GM12878 (cell line): ENCODE measurements at places on chromosomes 16 and 17. TPM values are rescaled to one million over a fixed set of nuclear protein-coding genes. Genes with fewer than 3 reads are reported as not detected.

The ESRP2 gene
- total RNA-seq = 0.08 and 0.29 TPM in 2 replicates

The HS3ST3B1 gene
- 0.11 and 0.13 TPM in 2 replicates for total RNA-seq

The DNAAF8 gene
- 0.21 and 0.36 TPM in 2 replicates for total RNA-seq

The CSH2 gene
- not detected in 2 replicates for total RNA-seq

- no peak for DNase-seq
- no peak overlapping the region for H3K27ac ChIP-seq
Observed at GRCh38 chr16:12944300-12944699, 42.9 kb downstream of the SHISA9 start.

GRCh38 chr16:30185683-30186421 lies 2.5 kb downstream of the CORO1A start:
- peaks cover 28% of the 10 kb centered on the region for H3K4me1 ChIP-seq
- peaks cover 29% of the 10 kb centered on the region for H3K36me3 ChIP-seq
- peak overlapping the region; percentile 100 for H3K27ac ChIP-seq
- no peaks in the 10 kb centered on the region for H3K27me3 ChIP-seq
- DNase-seq = peak; percentile 79

DNA sequence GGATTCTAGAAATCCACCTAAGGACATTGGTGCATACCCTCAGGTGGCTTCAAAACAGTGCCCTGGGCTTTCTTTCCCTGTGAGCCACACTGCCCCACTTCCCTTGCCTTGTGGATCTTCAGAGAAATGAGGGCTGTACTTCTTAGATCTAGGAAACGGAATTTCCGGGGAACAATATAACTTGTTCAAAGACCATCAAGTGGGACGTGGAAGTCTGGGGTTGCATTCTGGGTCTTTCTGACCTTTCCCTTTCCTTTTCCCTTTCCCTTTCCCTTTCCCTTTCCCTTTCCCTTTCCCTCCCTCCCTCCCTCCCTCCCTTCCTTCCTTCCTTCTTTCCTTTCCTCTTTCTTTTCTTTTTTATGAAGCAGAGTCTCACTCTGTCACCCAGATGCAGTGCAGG lies 97.1 kb upstream of the SALL1 start:
- no peak for DNase-seq
- no peak overlapping the region for H3K4me3 ChIP-seq
- H3K4me1 ChIP-seq = no peaks in the 10 kb centered on the region
- H3K36me3 ChIP-seq = no peaks in the 10 kb centered on the region
- no peaks in the 10 kb centered on the region for H3K27me3 ChIP-seq

GRCh38 chr17:48030531-48030930 lies 7.1 kb downstream of the COPZ2 start:
- H3K27ac ChIP-seq = no peak overlapping the region
- H3K27me3 ChIP-seq = peaks cover 2% of the 10 kb centered on the region
- peaks cover 14% of the 10 kb centered on the region for H3K4me1 ChIP-seq
- H3K4me3 ChIP-seq = no peak overlapping the region

GRCh38 chr17:83174362-83175118 lies 95.1 kb downstream of the METRNL start:
- DNase-seq = no peak
- no peaks in the 10 kb centered on the region for H3K36me3 ChIP-seq
- no peaks in the 10 kb centered on the region for H3K27me3 ChIP-seq
- no peak overlapping the region for H3K4me3 ChIP-seq
- peaks cover 22% of the 10 kb centered on the region for H3K4me1 ChIP-seq

GRCh38 chr17:79761894-79762589 lies 15.9 kb upstream of the CBX2 start:
- H3K27me3 ChIP-seq = no peaks in the 10 kb centered on the region
- H3K4me3 ChIP-seq = no peak overlapping the region
- no peaks in the 10 kb centered on the region for H3K4me1 ChIP-seq
- DNase-seq = no peak

DNA sequence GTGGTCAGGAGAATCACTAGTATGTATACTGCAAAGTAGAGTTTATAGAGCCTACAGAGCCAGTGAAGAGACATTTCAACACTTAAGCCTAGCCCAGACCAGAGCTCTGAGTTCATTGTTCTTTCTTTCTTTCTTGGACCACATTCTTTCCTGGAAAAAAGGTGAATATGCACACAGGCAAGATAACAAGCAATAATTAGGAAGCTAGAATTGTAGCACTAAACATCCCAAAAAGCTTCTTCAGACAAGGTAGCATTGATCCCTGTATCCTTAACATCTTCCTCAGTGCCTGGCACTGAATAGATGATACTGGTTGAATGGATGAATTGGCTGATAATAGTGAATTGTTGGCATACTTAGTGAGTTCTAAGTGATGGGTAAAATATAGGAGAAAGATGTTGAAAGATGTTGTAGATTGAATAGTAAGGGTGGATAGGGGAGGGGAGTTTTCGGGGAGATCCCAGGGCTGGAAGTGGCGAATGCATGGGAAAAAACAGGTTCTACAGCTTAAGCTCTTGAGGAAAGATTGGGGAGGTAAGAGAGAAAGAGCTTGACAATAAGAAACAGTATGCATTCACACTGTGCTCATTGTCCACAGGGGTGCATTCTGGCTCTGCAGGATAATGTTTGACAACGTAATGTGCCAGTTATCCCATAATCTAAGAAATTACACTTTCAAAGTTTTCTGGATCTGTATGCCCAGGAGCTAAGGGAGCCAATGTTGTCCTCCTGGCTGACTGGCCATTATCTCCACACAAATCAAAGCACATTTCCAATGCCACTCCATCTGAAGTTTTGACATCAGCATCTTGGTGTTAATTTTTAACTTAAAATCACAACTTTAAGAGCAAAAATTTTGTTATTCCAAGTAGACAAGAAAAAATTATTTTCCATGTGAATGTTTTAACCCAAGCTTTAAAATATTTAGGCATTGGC lies 35.6 kb downstream of the TUBD1 start:
- DNase-seq = no peak
- no peak overlapping the region for H3K4me3 ChIP-seq
- no peaks in the 10 kb centered on the region for H3K36me3 ChIP-seq
- 0 out of 2 replicates have a peak, but pooled peaks cover 2% of the 10 kb centered on the region for H3K4me1 ChIP-seq
- no peaks in the 10 kb centered on the region for H3K27me3 ChIP-seq
- H3K27ac ChIP-seq = no peak overlapping the region

DNA sequence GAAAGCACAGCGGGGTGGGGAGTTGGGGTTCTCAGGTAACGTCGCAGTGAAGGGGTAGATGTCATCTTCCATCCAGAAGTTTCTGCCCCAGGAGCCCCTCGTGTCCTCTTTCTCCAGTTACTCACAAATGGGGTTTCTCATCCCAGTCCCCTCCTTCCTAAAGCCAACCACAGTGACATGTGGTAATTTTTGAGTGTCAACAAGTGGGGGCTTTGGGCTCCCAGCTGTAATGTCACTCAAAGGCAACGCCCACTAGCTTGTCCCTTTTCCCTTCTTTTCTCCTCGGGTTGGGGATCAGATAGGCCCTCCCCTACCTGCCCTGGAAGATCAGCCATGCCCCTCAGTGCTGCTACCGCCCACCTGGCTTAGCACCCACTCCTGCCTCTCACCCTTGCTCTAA lies 14.4 kb downstream of the IRX5 start:
- no peak overlapping the region for H3K4me3 ChIP-seq
- no peaks in the 10 kb centered on the region for H3K36me3 ChIP-seq
- no peaks in the 10 kb centered on the region for H3K27me3 ChIP-seq
- no peak overlapping the region for H3K27ac ChIP-seq

DNA sequence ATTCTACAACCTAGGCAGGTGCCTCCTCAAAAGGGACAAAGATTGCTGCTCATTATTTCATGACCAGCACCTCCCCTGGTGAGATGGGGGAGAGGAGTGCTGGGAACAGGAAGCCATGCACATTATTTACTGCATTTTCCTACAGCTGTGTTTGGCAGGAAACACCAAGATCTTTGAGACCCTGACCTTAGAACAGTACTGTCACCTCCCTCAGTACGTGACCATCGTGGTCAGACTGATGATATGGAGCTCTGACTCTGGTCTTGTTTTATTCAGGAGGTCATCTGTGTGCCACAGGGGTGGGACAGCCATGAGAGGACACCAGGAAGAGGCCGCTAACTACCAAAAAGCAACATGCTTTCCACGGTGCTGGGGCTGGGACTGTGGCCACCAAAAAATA lies 37.4 kb downstream of the USP22 start:
- peaks cover 68% of the 10 kb centered on the region for H3K36me3 ChIP-seq
- no peaks in the 10 kb centered on the region for H3K27me3 ChIP-seq
- DNase-seq = no peak
- no peak overlapping the region for H3K27ac ChIP-seq
- no peaks in the 10 kb centered on the region for H3K4me1 ChIP-seq

DNA sequence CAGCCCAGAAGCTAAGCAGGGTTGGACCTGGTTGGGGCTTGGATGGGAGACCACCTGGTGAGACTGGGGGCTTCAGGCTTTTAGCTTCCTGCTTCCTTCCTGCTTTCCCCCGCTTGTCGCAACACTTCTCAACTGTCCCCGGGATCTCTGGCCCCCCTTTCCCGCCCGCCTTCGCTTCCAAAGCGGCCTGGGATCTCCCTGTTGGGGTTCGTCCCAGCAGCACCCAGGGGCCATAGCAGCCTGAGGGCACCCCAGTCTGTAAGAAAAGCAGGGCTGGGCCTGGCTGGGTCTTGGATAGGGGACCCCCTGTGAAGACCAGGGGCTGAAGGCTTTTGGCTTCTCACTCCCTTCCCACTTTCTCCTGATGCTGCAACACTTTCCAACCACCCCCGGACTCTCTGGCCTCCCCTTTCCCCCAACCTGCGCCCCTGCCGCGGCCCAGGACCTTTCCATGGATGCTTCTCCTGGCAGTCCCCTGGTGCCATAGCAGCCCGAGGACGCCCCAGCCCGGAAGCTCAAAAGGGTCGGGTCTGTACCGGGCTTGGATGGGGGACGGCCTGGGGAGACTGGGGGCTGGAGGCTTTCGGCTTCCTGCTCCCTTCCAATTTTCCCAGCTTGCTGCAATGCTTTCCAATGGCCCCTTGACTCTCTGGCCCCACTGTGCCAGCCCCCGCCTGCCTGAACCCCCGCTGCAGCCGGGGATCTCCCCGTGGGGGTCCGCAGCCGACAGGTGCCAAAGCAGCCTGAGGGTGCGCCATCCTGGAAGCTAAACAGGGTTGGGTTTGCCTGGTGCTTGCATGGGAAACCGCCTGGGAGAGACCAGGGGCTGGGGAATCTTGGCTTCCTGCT lies 2276.2 kb downstream of the TP53TG3F start:
- no peaks in the 10 kb centered on the region for H3K27me3 ChIP-seq
- no peak for DNase-seq
- H3K27ac ChIP-seq = no peak overlapping the region
- no peaks in the 10 kb centered on the region for H3K4me1 ChIP-seq

DNA sequence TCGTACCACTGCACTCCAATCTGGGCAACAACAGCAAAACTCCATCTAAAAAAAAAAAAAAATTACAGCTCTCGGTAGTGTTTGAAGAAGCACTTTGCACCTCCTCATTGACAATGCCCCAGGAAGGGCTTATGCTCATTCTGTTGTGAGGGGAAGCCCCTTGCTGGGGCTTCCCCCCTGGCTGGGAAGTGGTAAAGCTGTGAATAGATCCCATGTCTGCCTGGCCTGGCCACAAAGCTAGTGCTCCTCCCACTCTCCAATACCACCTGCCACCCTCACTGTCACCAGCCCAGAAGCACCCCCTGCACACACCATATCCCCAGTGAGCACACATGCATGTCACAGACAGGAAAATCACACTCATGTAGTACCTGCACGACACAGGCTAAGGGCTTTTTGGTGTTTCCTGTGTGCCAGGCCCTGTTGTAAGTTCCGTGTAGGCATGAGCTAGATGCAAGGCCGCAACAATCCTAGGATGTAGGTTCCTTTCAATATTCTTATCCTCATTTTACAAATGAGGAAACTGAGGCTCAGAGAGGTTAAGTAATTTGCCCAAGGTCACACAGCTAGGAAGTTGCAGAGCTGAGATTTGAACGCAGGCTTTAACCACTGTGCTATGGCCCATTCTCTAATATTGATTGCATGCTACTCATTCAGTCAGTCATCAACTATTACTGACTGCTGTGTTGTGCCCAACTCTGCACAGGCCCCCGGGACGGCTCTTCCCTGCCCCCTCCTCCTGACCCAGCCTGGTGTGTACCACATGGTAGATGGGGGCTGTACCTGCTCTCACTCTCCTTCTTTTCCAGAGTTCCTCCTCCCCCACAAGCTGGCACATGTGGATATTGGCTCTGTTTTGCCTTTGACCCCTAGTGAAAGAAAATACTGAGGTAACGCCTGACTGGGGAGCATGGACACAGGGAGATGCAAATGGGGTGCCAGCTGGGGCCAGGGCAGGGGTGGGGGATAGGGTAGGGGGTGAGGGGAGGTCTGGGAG lies 11.9 kb upstream of the COL1A1 start:
- DNase-seq = peak; percentile 43
- H3K27ac ChIP-seq = no peak overlapping the region
- peaks cover 12% of the 10 kb centered on the region for H3K4me1 ChIP-seq
- H3K4me3 ChIP-seq = no peak overlapping the region

GRCh38 chr16:74169687-74170376 lies 126.8 kb upstream of the PSMD7 start:
- DNase-seq = no peak
- H3K36me3 ChIP-seq = no peaks in the 10 kb centered on the region
- no peaks in the 10 kb centered on the region for H3K27me3 ChIP-seq
- H3K27ac ChIP-seq = no peak overlapping the region
- H3K4me1 ChIP-seq = no peaks in the 10 kb centered on the region

GRCh38 chr17:6473128-6473767 lies 29.0 kb downstream of the PIMREG start:
- H3K27me3 ChIP-seq = no peaks in the 10 kb centered on the region
- H3K27ac ChIP-seq = no peak overlapping the region
- no peak for DNase-seq

DNA sequence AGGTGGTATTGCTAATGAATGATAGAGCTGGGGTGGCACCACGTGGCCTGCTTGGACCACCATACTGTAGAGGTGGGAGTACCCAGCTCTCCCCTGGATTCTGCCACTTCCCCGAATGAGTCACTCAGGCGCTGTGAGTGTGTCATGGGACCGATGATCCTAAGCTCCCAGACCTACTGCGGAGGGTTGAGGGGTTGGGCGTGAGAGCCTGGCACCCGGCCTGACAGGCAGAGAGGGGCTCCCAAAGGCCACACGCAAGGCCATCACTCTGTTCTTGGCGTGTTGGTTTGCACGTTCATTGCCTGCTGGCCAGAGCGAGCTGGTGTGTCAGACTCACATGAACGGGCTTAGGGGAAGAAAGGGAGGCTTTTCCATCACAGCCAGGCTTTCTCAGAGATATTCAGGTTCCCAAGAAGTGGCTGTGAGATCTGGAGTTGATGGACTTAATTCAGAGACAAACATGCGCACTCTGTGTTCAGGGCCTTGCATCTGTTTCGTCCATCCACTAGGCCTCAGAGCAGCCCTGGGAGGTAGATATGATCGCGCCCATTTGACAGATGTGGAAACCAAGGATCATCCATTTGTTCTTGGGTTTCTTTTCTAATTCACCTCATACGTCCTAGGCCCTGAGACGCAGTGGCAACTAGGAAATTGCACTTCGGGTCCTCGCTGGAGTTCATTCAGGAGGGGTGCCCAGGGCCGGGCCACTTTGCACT lies 41.4 kb downstream of the CMIP start:
- DNase-seq = no peak
- H3K4me3 ChIP-seq = no peak overlapping the region
- no peak overlapping the region for H3K27ac ChIP-seq

DNA sequence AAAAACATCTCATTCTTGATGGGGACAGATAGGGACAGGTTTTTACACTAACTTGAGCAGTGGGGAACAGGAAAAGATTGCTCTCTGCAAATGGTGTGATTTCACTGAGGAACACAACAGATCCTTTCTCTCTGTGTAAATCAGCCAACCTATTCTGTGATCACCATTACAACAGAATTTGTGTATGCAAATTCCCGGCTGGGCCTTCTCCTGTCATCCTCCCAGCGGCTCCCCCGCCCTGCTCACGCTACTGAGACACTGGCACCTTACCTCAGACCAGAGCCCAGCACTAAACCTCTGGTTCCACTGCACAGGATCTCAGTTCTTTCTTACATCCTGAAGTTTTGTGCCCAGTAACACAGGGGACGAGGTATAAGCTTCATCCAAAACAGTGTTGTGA lies 97.0 kb upstream of the FA2H start:
- no peak overlapping the region for H3K4me3 ChIP-seq
- no peak for DNase-seq
- H3K36me3 ChIP-seq = peaks cover 4% of the 10 kb centered on the region; the same call in 1 of the 2 replicates
